ENCODE measurements at places on chromosomes 12 and 14. TPM values are rescaled to one million over a fixed set of nuclear protein-coding genes. Genes with fewer than 3 reads are reported as not detected.

DNA sequence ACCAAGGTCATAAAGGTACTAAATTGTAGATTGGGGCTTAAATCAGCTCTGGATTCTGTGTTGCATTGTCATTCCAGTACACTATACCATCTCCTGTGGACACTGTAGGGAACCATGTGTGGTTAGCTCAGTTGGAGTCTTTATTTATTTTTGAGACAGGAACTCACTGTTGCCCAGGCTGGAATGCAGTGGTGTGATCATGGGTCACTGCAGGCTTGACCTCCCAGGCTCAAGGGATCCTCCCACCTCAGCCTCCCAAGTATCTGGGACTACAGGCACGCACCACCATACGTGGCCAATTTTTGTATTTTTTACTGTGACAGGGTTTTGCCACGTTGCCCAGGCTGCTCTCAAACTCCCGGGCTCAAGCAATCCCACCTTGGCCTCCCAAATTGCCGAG is 6.7 kb downstream of the PAPOLA start:
- DNase-seq: no peak

- peak; percentile 28 for DNase-seq
Observed at GRCh38 chr14:74867673-74868072, 8.3 kb downstream of the PROX2 start.

DNA sequence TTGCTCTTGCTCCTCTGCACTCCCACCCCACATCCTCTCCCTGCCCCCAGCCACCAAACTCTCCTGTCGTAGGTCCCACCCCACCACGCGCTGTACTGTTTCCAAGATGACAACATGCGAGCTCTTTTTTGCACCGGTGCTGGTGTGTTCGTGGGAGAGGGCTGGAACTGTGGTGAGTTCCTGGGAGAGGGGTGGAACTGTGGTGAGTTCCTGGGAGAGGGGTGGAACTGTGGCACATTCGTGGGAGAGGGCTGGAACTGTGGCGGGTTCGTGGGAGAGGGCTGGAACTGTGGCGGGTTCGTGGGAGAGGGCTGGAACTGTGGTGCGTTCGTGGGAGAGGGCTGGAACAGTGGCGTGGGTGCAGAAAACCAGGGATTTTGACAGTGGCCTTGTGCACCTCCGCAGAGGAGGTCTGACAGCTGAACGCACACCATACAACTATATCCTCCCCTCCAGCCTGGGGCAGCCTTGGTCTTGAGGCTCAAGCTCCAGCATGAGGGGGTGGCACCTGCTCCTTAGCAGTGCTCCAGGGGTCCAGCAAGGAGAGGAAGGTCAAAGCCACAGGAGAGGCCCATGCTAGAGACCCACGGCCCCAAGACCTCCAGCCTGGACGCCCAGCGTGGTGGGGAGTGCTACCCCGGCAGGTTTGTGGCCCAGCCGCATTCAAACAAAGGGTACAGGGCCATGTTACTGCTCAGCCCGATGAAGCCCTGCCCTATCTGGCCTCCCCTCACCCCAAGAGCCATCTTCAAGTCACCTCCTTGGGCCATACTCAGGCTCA is 50.1 kb downstream of the ACTN1 start:
- DNase-seq: no peak

The GUCY2C gene
- not detected for total RNA-seq

The TTC9 gene
- 6.4 TPM for total RNA-seq

GRCh38 chr12:76830436-76830835 is 48.4 kb downstream of the CSRP2 start:
- no peak for DNase-seq

GRCh38 chr12:1948883-1949282 is 30.4 kb upstream of the CACNA2D4 start:
- DNase-seq: no peak

DNA sequence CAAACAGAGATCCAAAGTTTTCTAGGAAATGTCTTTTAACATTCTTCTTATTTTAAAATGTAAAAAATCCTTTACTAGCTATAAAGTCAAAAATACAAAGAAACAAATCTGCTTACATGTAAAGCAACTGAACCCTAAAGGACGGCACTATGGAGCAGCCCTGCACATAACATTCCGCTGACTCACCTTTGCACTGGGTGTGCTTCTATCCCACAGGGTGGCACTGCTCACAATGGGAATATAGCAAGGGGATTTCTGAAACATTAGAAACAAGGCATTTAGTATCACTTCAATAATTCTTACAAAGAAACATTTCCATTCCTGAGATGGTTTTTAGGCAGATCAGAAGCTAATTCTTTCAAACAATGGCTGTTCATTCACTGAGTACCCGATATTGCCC is 94.3 kb downstream of the C12orf42 start:
- no peak for DNase-seq

The GLS2 gene
- not detected for total RNA-seq

Data from SJCRH30 (cell line).